ENCODE measurements at places on chromosomes 4 and X.

- DNase-seq = no peak
Observed at GRCh38 chr4:25928379-25929297, 14.6 kb downstream of the SMIM20 start.

DNA sequence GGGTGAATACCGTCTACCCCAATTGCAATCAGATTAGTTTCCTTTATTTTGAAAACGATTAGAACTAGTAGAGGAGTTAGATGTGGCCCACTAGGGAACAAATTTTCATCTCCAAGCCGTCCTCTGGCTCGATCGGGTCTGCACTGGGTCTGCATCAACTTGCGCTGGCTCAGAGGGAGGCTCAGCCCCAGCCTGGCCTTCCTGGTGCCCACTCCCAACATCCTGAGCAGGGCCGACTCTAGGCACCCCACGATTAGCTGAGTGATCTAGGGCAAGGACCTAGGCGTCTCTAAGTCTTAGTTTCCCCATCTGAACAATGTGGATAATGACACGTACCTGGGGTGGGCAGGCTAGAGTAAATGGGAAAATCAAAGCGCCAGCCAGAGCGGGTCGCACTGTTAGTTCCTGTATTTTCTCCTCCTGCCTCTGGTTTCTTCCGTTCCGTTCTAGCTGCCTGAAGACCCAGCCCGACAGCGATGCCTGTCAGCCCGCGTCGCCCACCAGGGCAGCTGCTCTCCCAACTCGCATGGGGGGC is 7.7 kb upstream of the HAND2 start:
- no peak for DNase-seq

GRCh38 chr4:138412847-138413246 is 170.7 kb upstream of the SLC7A11 start:
- DNase-seq = no peak

DNA sequence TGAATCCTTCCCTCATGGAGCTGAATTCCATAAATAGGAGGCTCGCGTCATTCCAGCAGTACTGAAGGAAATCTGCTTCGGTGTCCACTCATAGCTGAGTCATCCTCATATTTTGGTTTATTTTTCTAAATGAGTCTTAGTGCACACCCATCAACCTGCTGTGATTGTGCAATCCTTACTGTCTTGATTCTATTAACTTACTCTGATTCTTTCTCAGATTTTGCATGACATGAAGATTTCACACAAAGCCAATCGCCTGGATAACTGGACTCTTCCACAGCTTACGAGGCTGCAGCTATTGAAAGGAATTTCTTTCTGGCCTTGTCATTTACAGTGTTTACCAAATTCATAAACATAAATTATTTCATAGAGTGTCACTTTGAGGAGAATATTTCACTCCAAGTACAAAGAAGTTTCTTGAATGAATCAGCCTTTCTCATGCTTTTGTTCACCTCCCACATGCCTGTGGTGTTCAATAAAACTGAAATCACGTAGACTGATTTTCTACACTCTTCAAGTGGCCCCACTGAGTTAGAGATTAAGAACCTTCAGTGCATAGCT is 207.6 kb upstream of the SLITRK2 start:
- no peak for DNase-seq

GRCh38 chr4:16706251-16706650 is 192.2 kb downstream of the LDB2 start:
- DNase-seq = no peak

DNA sequence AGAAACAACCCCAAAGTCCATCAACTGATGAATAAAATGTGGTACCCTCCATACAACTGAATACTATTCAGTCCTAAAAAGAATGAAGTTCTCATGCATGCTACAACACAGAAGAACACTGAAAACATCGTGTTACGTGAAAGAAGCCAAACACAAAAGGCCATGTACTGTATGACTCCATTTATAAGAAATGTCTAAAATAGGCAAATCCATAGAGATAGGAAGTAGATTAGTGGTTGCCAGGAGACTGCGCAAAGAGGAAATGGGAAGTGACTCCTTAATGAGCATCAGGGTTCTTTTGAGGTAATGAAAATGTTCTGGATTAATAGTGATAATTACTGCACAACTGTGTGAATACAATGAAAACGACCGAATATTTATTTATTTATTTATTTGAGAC is 23.4 kb downstream of the FBXW7 start:
- no peak for DNase-seq

All from amygdala (tissue), 56 donors.